ENCODE measurements at places on chromosomes 11 and 22.

- DNase-seq, result no peak
Observed at GRCh38 chr11:28089378-28089777, 18.6 kb downstream of the KIF18A start.

- DNase-seq, result no peak
Observed at GRCh38 chr11:47914743-47915142, 65.6 kb upstream of the PTPRJ start.

- DNase-seq, result no peak
Observed at GRCh38 chr11:79018371-79018849, 422.4 kb downstream of the TENM4 start.

- no peak for DNase-seq
Observed at GRCh38 chr11:126423154-126423553, 67.7 kb downstream of the ST3GAL4 start.

GRCh38 chr11:8719721-8720120 lies 37.1 kb downstream of the RPL27A start:
- no peak for DNase-seq

GRCh38 chr22:44915441-44915840 lies 94.4 kb downstream of the PHF21B start:
- DNase-seq, result no peak

GRCh38 chr11:22657101-22657694 lies 9.2 kb upstream of the GAS2 start:
- DNase-seq, result no peak

- peak; percentile 47 for DNase-seq
Observed at GRCh38 chr22:36775586-36775963, 344 bp downstream of the IFT27 start.

GRCh38 chr11:34680206-34680605 lies 59.3 kb downstream of the EHF start:
- no peak for DNase-seq

GRCh38 chr22:50683994-50684371 lies 11.4 kb downstream of the SHANK3 start:
- DNase-seq, result no peak

DNA sequence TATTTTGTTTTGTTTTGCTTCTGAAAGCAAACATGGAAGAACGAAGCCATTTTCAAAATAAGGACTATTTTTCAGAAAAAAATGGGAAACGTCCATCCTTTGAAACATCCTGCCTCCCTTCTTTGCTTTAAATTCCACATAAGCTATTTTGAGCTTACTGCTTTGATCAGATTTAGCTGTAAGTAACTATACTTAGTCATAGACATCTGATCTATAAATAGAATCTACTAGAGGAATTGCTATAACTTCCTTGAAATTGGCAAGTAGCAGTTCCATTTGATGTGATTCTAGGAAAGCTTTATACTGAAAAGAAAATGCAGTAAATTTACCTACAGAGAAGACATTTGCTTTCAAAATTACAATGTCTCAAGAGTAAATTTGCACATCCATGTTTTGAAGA lies 305.8 kb downstream of the TTC28 start:
- no peak for DNase-seq
